ENCODE measurements at places on chromosomes 1 and 21. TPM values are rescaled to one million over a fixed set of nuclear protein-coding genes. Genes with fewer than 3 reads are reported as not detected.
A peak's percentile ranks its signal among the peaks of the same experiment; 100 is the strongest.

GRCh38 chr1:221724931-221725605, 16.8 kb downstream of the DUSP10 start:
- DNase-seq = peak; percentile 90

GRCh38 chr1:51044834-51045233, 57.2 kb upstream of the C1orf185 start:
- DNase-seq = peak; percentile 15

Gene NPPB
- total RNA-seq = not detected

- peak; percentile 96 for DNase-seq
Measured at GRCh38 chr1:153608742-153609584, 4.0 kb downstream of the S100A16 start.

- no peak for DNase-seq
Measured at GRCh38 chr1:197771386-197771785, 3.9 kb downstream of the DENND1B start.

DNA sequence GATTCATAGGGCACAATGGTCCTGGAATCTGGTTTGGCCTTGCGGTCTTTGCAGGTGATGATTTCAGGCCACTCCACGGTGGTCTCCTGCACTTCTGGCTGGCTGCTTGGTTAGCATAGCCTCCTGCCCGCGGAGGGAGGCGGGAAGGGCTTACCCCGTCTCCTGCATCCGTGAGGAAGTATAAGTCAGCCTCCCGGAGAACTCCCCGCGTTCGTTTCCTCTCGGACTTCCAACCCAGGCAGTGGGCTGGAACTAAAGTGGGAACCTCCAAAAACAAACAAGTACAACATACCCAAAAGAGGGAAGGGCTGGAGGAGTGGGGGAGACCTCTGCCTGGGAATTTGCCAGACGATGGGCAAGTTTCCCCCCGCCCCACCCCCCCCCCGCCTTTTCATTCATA, 939 bp upstream of the CCN1 start:
- DNase-seq = peak; percentile 71

- peak; percentile 29 for DNase-seq
Measured at GRCh38 chr1:167935216-167936067, 1.0 kb upstream of the DCAF6 start.

DNA sequence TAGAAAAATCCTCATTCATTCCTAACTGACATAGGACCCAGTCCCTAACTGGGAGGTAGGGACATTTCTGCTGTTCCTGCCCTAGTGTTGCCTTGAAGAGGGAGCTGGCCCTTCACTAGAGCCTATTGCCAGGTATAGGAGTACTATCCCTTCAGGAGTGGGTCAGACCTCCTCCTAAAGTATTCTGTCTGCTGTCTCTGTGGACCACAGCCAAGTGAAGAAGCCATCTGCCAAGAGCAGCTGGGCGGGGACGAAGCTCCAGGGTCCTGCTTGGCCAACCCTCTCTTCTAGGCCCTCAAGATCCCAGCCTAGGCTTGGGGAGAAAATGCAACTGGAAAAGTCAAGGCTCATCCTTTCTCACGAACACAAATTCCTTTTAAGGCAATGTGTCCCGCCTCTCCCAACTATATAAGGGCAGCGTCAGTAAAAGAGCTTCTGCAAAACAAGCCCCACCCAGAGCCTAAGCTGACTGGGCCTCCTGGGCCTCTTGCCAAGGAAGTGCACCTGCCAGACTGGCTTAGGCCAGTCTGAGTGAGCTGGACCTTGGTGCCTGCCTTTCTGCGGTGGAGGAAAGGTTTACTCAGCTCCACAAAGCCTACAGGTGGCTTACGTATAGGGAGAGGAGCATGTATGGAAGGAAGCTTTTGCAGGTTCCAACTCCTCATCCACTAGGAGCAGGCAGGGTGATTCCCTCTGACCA, 638 bp upstream of the TUFT1 start:
- DNase-seq = peak; percentile 97

DNA sequence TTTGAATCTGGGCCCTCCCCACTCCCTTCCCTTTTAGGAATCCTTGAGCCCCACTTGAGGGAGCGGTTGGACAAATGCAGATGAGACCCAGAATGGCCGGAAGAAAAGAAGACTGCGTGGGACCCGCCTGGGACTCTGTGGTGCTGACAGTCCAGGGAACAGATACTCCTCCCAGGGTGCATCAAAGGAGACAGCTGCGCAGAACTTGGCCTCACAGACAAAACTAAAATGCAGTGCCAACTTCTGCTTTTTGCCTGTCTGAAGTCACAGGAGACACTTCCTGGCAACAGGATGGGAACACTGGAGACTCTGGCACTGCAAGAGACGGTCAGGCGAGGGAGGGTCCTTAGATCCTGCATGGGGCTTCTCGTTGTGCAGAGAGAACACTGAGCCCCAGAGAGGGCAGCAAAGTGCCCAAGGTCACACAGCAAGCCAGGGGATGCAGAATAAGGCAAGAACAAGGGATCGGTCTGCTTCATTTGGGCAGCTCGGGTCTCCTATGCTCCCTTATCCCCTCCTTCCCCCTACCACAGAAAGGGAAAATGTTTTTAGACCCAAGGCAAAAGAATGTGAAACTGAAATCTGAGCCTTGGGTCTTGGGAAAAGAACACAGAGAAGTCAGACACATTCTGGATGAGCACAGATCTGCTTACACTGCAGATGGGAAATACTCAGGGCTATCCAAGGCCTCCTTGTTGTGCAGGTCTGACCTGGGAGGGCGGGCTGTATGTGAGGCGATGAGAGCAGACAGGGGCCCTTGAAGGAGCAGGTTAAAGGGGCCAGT, 182.4 kb downstream of the TRABD2B start:
- no peak for DNase-seq

DNA sequence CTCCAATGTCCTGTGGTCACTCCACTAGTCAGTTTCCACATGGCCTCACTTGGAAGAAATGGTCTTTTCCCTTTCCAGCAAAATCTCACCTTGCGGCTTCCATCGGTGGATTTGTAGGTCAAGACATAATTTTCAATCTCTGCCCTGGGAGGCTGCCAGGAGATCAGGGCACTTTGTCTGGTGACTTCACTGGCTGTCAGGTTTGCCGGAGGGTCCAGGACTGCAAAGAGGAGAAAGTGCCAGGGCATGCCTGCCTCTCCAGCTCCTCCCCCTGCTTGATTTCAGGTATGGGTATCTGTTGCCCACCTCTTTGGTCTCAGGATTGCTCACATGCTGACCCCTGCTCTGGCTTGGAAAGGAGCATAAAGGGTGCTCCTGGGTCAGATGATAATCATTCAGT, 162.8 kb upstream of the KIAA0040 start:
- no peak for DNase-seq

Gene TBX15
- total RNA-seq = 14.1 TPM

DNA sequence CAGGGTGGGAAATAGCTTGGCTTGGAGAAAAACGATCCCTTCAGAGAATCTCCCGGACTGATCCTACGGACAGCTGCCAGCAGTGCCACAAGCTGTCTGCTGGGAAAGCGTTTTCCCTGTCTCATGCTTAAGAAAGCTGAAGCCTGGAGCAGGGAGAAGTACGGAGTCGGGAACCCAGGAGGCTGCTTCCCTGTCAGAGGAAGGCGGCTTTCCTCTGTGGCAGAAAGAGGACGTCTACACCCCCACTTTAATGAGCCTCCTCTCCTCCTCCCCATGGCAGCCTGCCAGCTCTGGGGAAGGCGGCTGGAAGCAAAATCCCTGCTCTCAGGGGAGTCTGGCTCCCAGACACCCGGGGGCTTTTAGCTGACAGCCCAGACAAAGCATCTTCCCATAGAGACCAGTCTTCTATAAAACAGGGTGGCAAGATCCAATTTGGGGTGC, 7.3 kb downstream of the KIF21B start:
- peak; percentile 29 for DNase-seq
